ENCODE measurements at places on chromosomes 2 and 18.

DNA sequence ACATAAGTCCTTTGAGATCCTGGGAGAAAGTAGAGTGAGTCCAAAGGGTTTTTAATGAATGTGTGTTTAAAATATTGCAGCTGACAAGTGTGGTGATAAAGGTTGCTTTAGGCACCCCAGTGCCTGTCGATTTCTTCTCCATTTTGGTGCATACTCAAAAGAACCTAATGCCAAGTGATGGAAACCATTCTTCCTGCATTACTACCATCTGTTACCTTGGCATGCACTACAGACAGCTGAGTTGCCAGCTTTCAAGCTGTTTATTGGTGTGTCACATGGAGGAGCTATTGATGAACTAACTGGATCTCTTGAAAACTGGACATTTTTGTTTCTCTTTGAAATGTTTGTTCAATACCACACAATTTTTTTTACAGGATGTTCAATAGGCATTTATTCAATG is 350.0 kb downstream of the AKAIN1 start:
- no peak for DNase-seq

DNA sequence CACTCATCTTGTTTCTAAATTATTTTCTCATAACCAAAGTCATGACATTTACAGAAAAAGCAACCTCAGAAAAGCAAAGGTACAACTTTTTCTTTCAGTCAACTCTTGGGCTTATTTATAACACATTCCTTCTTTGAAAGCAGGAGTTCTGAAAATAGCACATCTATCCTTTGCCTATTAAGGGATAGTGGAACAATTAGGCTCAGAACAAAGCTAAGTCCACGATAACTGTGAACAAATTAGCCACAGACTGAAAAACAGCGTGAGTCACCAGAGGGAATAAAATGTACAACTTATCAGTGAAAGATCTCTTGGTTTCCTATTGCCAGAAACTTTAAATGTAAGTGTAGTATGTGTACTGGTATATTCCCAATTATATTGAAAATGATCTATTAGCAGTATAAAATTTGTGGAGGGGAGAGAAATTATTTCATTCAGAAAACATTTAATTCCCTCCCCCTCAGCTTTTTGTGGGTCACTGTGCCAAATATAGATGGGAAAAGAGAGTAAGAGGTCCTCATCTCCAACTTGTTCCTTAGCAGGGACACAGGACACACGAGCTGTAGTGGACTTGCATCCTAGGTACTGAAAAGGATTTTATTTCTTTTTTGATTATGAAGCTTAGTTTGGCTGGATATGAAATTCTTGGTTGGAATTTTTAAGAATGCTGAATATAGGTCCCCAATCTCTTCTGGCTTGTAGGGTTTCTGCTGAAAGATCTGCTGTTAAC is 15.4 kb upstream of the MATN3 start:
- DNase-seq, result no peak

DNA sequence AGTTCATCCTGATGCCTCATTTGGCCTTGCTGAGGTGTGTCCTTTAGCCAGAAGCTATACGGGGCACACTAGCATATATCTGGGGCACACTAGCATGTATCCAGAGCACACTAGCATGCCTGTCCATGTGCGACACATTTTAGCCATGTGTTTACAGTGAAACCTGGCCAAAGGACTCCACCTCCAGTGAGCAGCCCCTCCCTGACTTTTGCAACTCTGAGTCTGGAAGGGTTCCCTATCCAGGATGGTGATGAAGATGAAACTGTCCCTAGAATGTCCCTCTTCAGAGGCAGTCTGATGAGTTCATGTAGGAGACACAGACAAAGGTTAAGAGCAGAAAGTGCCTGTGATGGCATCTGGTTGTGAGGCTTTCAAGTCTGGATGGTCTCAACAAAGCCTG is 61.4 kb upstream of the LGALSL start:
- DNase-seq, result no peak

DNA sequence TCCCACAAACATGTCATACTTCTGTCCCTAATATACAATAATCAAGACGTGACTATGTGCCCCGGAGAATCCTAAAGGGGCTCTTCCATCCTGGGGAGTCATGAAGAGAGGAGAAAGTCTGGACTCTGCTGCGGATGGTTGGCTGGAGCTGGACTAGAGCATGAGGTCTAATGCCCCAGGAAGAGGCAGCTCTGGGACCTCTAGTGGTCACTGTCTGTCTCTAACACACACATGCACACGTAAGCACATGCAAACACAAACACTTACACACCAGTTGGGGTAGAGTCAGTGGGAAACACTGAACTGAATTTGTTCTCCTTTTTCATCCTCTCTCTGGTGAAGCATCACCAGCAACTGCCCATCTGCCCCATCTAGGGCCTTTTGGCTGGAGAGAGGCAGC is 271.6 kb downstream of the TDRD15 start:
- peak; percentile 25 for DNase-seq

DNA sequence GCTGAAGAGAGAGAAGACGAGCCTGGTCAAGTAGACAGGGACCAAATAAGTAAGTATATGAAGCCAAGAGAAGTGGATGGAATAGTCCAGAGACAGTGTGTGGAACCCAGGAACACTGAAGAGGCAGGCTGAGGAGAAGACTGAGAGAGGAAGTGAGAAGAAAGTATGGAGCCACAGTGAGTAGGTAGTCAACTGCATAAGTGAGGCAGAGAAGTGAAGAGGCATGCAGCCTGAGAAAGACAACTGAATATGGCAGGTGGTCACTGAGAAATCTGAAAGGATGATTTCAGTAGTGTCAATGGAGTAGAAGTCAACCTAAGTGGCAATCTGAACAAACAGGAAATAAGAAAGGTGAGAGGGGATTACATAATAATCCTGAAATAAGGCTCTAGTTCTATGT is 55.4 kb downstream of the CWC22 start:
- no peak for DNase-seq

DNA sequence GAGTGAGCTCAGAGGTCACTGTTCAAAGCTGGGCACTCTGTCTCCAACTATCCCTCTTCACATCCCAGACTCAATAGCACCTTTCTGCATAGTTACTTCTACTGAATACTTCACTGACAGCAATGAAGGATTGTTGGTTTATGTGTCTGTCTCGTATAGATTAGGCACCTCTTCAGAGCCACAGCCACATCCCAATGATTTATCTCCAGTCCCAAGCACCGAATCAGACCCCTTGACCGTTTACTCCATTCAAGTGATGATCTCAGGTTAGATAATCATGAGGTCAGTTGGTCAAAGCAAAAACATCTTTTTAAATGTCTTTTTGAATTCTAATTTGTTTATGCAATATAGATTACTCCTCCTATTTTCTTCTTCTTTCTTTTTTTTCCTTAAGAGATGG is 14.7 kb downstream of the NEDD4L start:
- no peak for DNase-seq

GRCh38 chr2:47437287-47437686 is 34.3 kb downstream of the MSH2 start:
- no peak for DNase-seq

Measured in testis (tissue), 5 donors.